Stimulated activated CD4-positive, alpha-beta T cell treated with anti-CD3 and anti-CD28 coated beads, Interleukin-1b, Interleukin-23, amount 100 ng/mL, for 1 hour (primary cell): ENCODE measurements at places on chromosomes 2 and 18.

DNA sequence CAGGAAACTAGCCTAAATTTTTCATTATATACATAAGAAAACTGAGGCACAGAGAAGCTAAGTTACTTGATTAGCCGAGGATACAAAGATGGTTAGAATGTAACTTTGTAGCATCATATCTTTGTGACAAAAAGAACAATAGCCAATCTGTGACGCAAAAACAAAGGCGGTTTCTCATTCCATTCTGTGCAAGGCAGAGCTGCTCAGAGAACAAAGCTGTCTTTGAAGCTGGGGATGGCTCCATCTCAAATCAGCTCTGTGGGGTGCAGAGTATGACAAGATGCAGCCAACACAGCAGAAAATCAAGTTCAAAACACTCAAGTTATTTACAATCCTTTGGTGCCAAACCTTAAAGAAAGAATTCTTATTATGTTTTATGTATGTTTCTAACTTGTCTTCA, 81.9 kb upstream of the VWC2L start:
- no peak for DNase-seq

DNA sequence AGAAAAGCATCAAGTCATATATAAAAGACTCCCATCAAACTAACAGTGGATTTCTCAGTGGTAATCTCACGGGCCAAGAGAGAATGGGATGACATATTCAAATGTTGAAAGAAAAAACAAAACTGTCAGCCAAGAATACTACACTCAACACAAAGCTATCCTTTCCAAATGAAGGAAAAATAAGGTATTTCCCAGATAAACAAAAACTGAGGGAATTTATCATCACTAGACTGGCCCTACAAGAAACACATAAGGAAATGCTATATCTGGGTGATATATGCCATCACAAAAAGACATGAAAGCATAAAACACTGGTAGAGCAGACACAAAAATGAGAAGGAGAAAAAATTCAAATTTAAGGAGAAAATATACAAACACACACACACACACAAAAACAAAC, 118.6 kb downstream of the ACVR1 start:
- no peak for DNase-seq

- no peak for DNase-seq
Observed at GRCh38 chr18:5986257-5986931, 91.1 kb upstream of the TMEM200C start.

DNA sequence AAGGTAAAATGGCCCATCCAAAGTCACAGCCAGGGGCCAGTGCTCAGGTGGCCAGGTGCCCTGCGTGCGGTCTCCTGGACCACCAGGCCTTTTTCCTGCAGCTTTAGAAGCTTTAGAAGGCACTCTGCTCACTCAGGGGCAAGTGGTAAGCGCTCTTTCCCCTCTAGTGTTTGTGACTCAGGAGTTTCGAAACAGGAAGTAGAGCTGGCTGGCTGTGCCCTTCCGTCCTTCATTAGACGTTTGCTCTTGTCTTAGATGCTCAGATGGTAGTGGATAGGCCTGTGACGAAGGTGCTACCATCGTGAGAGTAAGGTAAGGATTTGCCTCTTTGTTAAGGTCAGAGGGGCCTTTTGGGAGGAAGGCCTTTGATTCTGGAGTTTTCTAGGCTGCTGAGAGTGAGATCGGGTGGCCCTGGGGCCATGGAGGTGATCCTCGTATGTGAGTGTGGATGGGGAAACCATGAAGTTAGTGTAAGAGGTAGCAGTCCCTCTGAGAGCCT, at the start of gene CASP8:
CASP8 (plus strand) TSS at position 235 of the 499 bp plus-strand sequence. CDS start 5,951 bp downstream, outside the sequence.
- no peak for DNase-seq

DNA sequence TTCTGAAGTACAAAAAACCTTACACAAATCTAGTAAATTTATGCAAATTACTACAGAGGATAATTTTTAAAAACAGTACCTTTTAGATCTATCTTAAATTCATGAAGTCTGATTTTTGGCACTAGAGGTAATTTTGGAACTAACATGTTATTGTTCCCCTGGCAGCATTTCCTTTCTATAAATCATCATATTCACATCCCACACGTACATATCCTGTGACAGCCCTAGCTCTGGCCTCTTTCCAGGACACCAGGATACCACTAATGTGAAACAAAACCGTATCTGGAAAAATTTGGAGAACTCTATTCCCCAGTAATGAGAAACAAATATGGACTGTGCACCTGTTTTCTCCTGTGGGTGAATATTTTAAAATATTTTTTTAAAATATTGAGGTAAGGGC, 14.0 kb upstream of the BIRC6 start:
- no peak for DNase-seq

- DNase-seq: no peak
Observed at GRCh38 chr18:43192408-43192807, 76.9 kb upstream of the RIT2 start.

- DNase-seq: no peak
Observed at GRCh38 chr2:181649436-181649979, 7.4 kb downstream of the CERKL start.

GRCh38 chr18:55054021-55054990, 95.0 kb upstream of the CCDC68 start:
- DNase-seq: no peak
